ENCODE measurements at places on chromosomes 3 and 15.

- DNase-seq, result no peak
These were observed 63.4 kb downstream of the TPRG1 start for GRCh38 chr3:189235214-189235613.

DNA sequence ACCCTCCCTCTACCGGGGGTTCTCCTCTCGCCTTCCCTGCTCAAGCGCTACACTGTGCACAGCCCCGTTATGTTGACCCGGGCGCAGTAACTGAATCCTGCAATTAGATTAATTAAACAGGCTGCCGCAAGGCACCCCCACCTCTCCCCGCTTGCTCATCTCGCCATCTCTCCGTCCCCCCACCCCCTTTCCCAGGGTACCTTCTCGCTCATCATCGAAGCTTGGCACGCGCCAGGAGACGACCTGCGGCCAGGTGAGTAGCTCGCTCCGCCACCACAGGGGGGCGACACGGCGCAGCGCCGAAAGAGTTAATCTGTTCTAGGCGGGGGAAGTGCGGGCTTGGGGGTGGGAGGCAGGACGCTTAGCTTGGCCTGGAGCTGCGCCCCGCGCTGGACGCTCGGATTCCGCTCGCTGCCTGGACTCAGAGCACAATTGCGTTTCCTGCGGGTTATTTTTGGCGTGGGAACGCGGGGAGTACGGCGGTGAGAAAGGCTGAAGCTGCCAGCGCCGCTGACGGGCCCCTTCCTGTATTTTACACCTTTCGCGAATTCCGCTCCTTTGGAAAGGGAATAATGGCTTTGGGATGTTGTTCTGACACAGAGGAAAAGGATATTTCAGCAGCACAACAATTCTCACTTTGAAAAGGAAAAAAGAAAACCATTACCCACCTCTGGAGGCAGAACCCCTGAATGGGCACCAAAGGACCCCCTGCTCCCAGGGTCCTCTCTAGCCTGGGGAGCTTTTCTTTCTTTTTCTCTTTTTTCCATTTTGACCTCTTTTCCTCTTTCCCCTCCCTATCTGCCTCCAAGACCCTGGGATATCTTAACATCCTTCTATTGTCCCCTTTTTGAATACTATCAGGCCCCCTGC, 1.5 kb downstream of the DLL4 start:
- DNase-seq, result peak; percentile 67

DNA sequence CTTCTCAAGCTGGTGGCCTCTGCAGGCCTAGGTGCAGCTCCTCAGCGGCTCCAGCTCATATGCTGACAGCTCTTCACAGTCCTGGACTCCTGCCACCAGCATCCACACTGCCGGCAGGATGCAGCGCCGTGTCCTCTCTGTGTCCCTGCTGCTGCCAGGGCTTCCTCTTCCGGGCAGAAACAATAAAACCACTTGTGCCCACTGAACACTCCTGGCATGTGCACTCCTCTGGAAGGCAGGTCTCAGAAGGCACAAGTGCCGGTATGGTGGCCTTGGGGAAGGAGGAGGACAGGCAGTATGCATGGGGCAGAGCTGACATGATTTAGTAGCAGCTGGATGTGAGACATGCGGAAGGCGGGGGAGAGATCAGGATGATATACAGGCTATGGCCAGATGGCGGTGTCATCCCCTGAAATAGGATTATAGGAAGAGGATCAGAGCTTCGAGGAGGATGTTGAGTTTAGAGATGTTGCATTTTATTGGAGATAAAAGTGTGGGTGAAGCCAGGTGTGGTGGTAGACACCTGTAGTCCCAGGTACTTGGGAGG, 7.5 kb upstream of the MAN2A2 start:
- DNase-seq, result no peak

DNA sequence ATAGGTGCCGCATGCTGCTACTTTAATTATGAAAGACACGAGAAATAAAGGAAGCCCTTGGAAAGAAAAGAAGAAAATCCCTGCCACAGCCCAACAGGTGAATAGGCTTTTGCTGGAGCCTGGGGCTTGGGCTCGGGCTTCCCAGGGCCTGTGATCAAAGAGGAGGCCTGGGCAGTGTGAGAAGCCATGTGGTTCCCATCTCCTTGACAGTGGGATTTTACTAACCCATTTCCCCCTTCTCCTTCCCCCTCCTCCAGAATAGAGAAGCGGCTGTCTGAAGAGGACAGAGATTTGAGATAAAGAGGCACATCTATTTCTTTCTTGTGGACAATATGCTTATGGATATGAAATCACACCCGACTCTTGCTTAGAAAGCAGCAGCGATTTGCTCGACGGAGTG, 369.1 kb downstream of the MCTP2 start:
- DNase-seq, result no peak

- DNase-seq, result no peak
These were observed 27.6 kb upstream of the MRPL3 start for GRCh38 chr3:131530388-131530787.

- DNase-seq, result no peak
These were observed 189.8 kb upstream of the CTDSPL start for GRCh38 chr3:37671926-37672325.

DNA sequence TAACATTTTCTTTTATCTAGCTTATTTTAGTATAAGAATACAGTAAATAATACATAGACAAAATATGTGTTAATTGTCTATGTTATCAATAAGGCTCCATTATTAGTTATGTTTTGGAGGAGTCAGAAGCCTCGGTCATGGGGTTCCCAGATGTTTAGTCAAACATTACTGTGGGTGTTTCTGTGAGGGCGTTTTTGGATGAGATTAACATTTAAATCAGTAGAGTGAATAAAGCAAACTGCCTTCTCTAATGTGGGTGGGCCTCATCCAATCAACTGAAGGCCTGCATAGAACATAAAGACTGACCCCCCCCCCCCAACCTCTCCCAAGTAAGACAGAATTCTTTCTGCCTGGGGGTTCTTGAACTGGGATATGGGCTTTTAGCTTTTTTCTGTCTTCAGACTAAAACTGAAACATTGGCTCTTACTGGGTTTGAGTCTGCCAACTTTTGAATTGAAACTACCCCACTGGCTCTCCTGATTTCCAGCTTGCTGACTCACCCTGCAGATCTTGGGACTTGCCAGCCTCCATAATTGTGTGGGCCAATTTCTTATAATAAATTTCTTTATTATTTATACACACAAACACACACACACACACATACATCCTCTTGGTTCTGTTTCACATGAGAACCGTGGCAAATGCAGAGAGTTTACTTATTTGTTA, 192.0 kb downstream of the TPRG1 start:
- DNase-seq, result peak; percentile 15

GRCh38 chr3:38127611-38128302, 9.2 kb downstream of the ACAA1 start:
- no peak for DNase-seq

GRCh38 chr3:47283591-47284364, 1.0 kb downstream of the KLHL18 start:
- peak; percentile 48 for DNase-seq

DNA sequence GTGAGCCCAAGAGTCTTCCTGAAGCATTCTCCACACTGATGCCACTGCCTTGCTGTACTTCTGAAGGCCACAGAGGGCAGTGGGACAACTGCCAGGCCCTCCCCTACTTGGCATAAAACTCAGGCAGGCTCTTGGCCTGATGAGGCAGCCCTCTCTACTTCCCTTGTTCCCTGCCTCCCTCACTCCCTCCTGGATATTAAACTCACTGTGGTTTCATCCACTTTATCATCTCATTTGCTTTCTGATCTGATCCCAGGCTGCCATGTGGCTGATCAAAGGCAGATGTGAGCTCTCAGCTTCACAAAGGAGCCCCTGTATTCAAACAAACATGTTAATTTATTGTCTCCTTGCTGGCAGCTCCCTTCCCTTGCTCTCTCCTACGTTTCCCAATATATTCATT, 533.5 kb downstream of the IGSF11 start:
- no peak for DNase-seq

GRCh38 chr3:51588724-51589123, 50.2 kb downstream of the RAD54L2 start:
- no peak for DNase-seq

DNA sequence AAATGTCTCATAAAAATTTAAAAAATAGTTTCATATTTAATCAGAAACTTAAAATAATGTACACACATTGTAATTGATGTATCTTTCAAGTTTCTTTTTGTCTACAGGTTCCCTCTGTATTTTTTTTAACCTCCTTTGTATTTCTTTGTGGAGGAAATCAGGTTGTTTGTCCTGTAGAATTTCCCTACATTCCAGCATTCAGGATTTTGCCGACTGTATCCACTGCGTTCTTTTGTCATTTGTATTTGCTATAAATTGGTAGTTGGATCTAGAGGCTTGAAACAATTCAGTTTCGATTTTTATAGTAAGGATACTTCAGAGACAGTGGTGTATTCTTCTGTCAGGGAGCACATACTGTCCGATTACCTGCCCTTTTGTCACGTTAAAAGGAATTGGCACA, 367.2 kb downstream of the SOX2 start:
- no peak for DNase-seq

GRCh38 chr15:74960995-74961588, 4.5 kb upstream of the RPP25 start:
- DNase-seq, result peak; percentile 30

DNA sequence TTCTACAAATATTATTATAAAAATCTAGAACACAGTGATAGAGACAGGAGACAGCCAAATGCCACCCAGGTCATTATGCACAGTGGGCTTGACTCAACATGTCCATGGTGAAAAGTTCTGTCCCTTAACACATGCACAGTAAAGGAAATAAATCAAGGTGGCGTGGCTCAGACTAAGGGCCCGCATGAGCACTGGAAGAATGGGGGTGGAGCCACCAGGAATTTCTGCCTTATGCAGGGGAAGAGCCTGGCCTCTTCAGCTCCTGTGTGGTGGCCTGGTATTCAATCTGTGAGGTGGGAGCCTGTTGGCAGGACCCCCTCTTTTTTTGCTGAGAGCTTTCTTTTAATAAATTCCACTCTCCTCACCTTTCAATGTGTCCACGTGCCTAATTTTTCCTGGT, 17.2 kb upstream of the SPG21 start:
- no peak for DNase-seq

GRCh38 chr3:197782230-197782629, 8.8 kb upstream of the LRCH3 start:
- DNase-seq, result no peak

DNA sequence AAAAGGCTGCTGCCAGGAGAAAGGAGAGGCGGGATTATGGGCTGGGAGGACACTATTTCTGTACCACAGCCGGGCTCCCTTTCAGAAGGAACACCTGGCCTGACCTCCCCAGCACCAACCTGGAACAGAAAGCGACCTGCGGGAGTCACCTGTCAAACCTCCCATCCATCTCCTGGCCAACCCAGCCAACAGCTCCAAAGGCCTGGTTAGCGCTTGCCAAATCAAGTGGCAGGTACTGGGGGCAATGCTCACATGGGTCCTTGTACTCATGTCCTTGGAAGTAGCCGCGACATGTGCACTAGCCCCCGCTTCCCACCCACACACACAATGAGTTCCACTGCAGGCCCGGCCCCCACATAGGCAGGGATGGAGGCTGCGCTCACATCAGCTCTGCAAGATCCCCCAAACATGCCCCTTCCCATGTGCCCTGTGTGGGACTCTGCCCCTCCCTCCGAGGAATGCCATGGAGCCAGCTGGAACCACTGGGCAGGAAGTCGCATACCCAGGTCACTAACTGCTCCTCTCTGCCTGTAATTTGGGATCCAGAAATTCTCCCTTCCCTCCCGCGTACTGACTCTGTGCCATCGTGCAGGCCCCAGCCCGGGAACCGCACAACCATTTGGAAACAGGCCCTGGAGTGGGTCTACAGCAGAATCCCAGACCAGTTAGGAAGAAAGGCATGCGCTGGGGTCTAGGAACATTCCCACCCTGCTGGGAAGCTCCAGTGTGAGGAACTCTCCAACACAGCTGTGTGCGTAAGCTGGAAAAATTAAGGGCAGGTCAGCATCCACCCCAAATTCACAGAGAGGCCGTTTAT, 98.9 kb downstream of the LRIG1 start:
- no peak for DNase-seq

DNA sequence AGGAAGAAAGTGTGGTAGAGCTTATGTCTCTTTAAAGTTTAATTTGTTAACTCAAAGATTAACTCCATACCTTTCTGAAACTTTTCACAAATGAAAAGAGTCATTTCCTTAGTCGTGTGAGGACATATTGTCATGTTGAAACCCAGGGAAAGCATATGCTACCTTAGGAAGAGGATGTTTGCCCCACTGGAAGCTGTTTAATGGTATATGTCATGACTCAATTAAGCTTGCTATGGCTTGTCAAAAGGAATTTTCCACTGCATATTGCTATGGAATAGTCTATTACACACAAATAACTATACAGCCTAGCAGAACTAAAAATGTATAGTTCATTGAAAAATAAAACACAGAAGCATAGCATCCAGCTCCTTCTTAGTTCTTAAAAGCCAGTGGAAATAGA, 69.9 kb downstream of the NSUN3 start:
- DNase-seq, result no peak

DNA sequence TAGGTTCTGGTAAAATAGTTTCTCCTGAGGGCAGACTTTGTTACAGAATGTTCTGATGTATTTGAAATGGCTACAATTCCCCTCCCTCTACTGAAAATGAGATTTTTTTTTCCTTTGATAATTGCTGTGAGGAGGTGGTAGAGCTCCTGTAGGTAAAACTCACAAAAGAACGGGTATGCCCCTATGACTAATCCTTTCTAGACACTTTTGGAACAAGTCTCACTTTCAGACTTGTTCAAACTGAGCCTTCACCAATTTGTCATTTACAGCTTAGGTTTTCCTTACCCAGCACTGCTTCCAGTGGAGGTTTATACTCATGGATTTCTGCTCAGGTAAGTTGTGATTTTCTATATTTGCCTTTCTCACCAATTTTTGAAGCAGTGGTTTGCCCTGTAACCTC, 115.6 kb downstream of the NLGN1 start:
- DNase-seq, result no peak

- peak; percentile 71 for DNase-seq
These were observed 190.5 kb upstream of the CMC1 start for GRCh38 chr3:28050885-28051284.

DNA sequence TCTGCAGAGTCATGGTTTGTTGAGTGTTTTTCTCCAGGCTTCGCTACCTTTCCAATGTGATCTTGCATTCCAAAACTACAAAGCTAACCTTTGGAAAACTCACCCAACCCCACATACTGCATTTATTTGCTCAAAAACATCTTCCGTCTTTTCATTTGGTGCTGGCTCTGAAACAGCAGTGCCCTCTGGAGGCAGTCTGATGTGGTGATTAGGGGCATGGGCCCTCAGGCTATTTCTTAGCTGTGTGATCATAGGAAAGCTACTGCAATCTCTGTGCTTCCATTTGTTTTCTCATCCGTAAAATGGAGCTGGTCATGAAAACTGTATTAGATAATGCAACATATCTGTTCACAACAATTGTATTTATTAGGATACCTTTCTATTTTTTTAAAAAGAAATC, 47.0 kb downstream of the MTHFS start:
- DNase-seq, result peak; percentile 32

DNA sequence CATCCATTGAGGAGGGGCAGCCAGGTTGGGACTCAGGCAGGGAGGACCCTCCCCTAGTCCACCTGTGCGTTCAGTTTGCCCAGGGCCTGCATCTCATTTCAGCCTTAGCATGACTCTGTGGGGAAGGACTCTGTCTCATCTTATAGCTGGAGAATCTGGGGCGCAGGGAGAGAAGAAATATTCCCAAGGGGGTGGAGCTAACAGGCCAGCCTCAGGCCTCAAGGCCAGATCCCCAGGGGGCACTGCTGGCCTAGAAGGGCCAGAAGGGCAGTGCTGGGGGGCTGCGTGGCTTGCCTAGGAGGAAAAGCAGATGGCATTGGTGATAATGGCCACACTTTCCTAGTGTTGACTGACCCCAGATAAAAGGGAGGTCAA, 10.9 kb downstream of the AMOTL2 start:
- no peak for DNase-seq

GRCh38 chr3:42581709-42582473, at the start of gene SEC22C:
Gene SEC22C, minus strand, starts transcription at chr3:42581967. Its CDS starts 12,921 bp downstream, at chr3:42569046.
- peak; percentile 97 for DNase-seq

GRCh38 chr3:157280786-157281185, 120.8 kb upstream of the CCNL1 start:
- DNase-seq, result no peak

Data from activated CD4-positive, alpha-beta T cell treated with anti-CD3 and anti-CD28 coated beads, Interleukin-2, amount 50 U/mL, for 16 hours (primary cell).